ENCODE measurements at places on chromosomes 6 and 20.

- no peak for DNase-seq
These were observed 11.8 kb downstream of the MAP3K4 start for GRCh38 chr6:161003336-161003735.

GRCh38 chr6:163323274-163323673, 91.2 kb upstream of the QKI start:
- DNase-seq: no peak

DNA sequence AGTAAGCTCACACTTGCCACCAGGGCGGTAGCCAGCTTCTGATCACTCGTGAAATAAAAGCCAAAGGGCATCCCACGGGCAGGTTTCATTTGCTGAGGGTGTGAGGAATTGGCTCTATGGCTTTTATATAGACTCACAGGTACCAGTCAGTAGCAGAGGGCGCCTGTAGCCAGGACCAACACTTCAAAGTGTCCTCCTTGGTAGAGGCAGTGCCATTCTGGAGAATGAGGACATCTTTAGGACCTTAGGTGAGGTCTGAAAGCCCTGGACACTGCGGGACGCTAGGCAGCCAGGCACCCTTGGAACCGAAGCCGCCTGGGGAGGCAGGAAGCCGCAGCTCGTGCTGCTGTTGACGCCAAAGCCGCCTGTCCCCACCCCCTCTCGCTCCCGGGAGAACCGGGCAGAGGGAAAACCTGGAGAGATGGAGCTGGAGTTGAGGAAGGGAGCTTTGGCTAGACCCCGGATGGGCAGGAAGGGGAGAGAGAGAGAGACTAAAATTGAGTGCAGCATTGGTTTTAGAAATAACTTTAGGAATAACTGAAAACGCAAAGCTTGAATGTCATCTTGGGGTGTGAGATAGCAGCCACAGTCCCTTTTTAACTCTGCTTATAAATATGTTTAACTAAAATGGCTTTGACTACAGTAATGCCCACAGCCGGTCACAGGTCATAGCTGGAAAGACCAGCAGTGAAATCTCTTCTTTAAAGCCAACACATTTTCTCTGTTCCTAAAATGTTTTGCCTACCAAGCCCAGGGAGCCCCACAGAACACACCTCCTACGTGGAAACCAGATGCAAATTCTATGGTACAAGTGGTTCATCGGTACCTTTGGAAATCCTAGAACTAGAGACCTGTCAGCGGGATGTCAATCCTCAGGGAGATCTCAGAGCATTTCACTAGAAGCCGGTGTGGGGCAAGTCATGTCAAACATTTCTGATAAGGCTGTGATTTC, 128.5 kb upstream of the CDYL start:
- no peak for DNase-seq

- DNase-seq: no peak
These were observed 7.7 kb downstream of the CYP21A2 start for GRCh38 chr6:32045811-32046449.

GRCh38 chr6:10441004-10441654, 26.3 kb upstream of the TFAP2A start:
- DNase-seq: no peak

GRCh38 chr20:63435552-63435951, 36.9 kb downstream of the KCNQ2 start:
- no peak for DNase-seq

All from activated naive CD4-positive, alpha-beta T cell treated with anti-CD3 and anti-CD28 coated beads, Interleukin-2, amount 50 U/mL, for 16 hours (primary cell).